ENCODE measurements at places on chromosomes 5 and 9. TPM values are rescaled to one million over a fixed set of nuclear protein-coding genes. Genes with fewer than 3 reads are reported as not detected.

ARL14EPL gene
- not detected for total RNA-seq

BTNL9 gene
- total RNA-seq = not detected

IDNK gene
- total RNA-seq = 9.1 TPM

LVRN gene
- total RNA-seq = not detected

PRR16 gene
- not detected for total RNA-seq

MTRR gene
- 101 TPM for total RNA-seq

SLC45A2 gene
- not detected for total RNA-seq

PCDHA10 gene
- total RNA-seq = not detected

HNRNPH1 gene
- total RNA-seq = 2,049 TPM

SH3GL2 gene
- not detected for total RNA-seq

NDFIP1 gene
- total RNA-seq = 109 TPM

SLC34A1 gene
- total RNA-seq = 0.20 TPM

SLC4A9 gene
- not detected for total RNA-seq

ADAMTS16 gene
- total RNA-seq = not detected

NEUROG1 gene
- not detected for total RNA-seq

TSLP gene
- not detected for total RNA-seq

PAPPA gene
- total RNA-seq = 0.42 TPM

NFIB gene
- total RNA-seq = 0.20 TPM

TEX48 gene
- total RNA-seq = not detected

MAT2B gene
- 88.9 TPM for total RNA-seq

CYLC2 gene
- total RNA-seq = not detected

CTXN3 gene
- not detected for total RNA-seq

TOMM5 gene
- total RNA-seq = 31.9 TPM

SMC2 gene
- total RNA-seq = 6.5 TPM

IL3 gene
- not detected for total RNA-seq

NOXA1 gene
- total RNA-seq = 3.8 TPM

SLC6A18 gene
- not detected for total RNA-seq

S100Z gene
- total RNA-seq = 1.7 TPM

PCA3 gene
- total RNA-seq = not detected

IL4 gene
- 2.1 TPM for total RNA-seq

TXNDC8 gene
- not detected for total RNA-seq

COL5A1 gene
- total RNA-seq = 1.7 TPM

FST gene
- total RNA-seq = not detected

CCNO gene
- total RNA-seq = not detected

TMEM215 gene
- not detected for total RNA-seq

CAVIN4 gene
- 0.25 TPM for total RNA-seq

CCDC192 gene
- not detected for total RNA-seq

MAMDC2 gene
- 0.10 TPM for total RNA-seq

SHOC1 gene
- not detected for total RNA-seq

PCDHB13 gene
- not detected for total RNA-seq

FBXL7 gene
- not detected for total RNA-seq

MSH3 gene
- total RNA-seq = 17.3 TPM

ADCY2 gene
- not detected for total RNA-seq

HMCN2 gene
- total RNA-seq = not detected

All from CD4-positive, CD25-positive, alpha-beta regulatory T cell (primary cell).